ENCODE measurements at places on chromosomes 3 and 15. TPM values are rescaled to one million over a fixed set of nuclear protein-coding genes. Genes with fewer than 3 reads are reported as not detected.

KNSTRN gene
- total RNA-seq, result 7.4 TPM

DAPK2 gene
- 3.0 TPM for total RNA-seq

RBPMS2 gene
- total RNA-seq, result 8.2 TPM

ARL8B gene
- 62.7 TPM for total RNA-seq

GABRB3 gene
- total RNA-seq, result 6.9 TPM

PLSCR2 gene
- 1.4 TPM for total RNA-seq

CD80 gene
- total RNA-seq, result 1.2 TPM

DOCK3 gene
- total RNA-seq, result 0.54 TPM

FGF12 gene
- 1.8 TPM for total RNA-seq

MRAS gene
- 106 TPM for total RNA-seq

AADACL2 gene
- not detected for total RNA-seq

TRIM42 gene
- total RNA-seq, result not detected

CASR gene
- total RNA-seq, result 72.8 TPM

TMEM108 gene
- 0.91 TPM for total RNA-seq

All from kidney (tissue), 22 donors.